ENCODE measurements at places on chromosomes 16 and 17.
A peak's percentile ranks its signal among the peaks of the same experiment; 100 is the strongest.

DNA sequence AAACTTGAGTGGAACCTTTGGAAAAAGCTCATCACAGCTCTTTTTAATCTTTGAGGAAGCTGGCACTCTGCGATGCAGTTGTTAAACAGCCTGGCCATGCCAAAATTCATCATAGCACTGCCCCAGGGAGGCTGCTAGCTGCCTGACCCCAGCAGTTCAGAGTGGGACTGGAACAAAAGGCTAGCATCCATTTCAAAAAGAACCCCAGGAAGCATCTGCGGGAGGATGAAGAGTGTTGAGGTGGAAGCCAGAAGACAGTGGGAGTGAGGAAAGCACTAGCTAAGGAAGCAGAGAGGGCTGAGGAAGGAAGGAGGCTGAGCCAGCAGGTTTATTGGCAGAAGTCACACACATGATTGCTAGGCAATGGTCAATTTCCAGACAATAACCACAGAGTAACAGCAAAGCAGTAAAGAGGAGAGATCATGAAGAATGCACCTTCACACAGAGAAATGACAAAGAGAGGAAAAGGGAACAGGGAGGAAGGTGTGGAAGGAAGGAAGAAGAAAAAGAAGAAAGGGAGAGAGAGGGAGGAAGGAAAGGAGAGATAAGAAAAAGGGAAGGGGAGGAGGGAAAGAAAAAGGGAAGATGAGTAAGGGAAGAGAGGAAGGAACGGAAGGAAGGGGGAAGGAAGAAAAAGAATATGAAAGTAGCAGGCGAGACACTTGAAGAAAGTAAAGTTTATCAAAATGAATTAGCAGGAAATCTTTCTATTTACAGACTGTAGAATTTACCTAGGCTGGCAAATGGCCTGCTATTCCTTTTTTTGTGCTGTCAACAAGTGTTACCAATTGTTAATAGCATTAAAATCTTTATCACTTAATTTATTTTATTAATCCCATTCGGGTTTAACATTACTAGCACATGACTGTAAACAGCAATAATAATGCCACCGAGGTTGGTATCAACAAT, 270.0 kb upstream of the PSMD7 start:
- DNase-seq = no peak

DNA sequence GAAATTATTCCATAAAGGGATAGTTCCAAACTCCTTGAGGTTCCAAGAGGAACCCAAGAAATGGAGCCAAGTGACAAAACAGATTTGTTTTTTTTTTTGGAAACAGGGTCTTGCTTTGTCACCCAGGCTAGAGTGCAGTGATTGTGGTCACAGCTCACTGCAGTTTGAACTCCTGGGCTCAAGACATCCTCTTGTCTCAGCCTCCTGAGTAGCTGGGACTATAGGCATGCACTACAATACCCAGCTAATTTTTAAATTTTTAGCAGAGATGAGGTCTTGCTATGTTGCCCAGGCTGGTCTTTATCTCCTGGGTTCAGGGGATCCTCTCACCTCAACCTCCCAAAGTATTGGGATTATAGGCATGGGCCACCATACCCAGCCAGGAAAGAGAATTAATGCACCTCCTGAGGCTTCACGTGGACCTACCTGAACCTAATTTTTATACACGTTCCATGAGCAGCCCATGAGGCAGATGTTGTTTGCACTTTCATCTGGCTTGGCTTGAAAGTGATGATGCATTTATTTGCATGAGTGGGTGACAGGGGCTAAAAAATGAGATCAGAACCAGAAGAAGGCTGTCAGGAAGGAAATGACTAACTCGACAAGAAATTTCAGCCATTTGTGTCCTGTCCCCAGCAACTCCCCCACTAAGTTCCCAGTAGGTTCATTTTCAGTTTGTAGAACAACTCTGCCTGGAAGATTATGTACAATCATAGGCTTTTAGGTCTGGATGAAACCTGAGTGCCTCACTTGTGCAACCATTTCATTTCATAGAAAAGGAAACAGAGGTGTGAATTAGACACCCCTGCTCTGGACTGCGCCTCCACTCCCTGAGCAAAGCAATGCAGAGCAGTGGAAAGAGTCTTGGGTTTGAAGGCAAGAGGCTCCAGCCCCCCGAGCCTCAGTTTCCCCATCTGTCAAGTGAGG, 10.3 kb upstream of the IRF8 start:
- peak; percentile 89 for DNase-seq

- no peak for DNase-seq
Observed at GRCh38 chr16:27550582-27550920, 607 bp downstream of the KATNIP start.

DNA sequence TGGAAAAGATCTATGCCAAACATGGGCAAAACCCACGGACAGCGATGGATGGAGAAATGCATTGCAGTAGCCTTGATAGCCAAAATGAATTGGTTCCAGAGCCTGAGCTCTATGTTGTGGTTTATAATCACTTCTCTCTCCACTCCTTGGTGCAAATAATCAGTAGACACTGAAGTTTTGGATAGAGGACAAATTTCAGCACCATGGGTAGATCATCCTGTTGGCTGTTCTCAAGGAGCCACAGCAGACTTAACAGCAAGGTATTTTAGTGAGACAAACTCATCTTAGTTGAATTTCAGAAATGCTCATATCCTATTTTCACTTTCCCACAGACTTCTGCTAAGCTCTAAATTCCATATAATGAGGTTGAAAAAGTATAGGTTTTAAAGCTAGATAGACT, 88.3 kb upstream of the CCL1 start:
- no peak for DNase-seq

DNA sequence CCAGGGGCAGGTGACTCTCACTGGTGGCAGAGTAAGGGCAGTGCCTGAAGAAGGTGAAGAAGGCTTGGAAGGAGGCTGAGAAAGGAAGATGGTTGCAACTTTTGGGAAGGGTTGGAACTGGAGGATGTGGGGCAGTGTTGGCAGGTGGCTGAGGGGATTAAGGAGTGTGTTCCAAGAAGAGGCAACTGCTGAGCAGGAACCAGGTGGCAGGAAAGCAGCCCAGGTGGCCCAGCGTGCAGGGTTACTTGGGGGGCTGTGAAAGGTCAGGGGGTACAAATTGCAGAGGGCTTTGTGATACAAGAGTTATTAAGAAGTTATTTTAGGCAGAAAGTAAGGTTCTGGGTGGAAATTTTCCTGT, 28.6 kb downstream of the WSCD1 start:
- no peak for DNase-seq
